GM12878 (cell line): ENCODE measurements at places on chromosomes 1 and 21.

DNA sequence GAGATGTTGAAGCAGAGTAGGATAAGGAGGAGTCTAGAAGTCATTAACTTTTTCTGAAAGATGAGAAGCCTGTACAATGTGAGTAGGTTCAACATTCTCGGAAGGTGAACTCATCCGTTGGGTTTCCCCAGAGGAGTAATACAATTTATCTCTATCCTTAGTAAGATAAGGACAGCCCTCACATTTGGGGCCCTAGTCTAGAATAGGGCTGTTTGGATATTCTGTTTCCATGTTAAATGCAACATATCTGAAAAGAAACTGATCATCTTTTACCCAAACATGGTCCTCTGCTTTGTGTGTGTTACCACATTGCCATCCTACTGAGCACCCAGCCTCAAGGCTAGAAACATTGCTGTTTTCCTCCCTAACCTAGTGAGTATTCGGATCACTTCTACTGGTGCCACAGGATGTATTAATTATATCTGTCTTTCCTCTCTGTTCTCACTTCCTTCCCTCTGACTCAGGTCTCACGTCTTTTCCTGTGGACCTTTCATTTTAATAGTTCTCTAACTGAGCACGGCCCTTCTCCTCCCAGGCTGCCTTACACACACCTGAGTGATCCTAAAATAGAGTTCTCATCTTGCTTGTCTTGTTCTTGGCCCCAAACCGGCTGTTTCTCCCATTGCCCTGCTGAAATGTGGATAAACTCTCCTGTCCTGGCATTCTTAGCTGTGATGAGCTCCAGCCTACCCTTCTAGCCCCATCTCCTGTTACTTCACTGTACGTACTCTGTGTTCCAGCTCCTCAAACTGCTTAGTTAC is 91.7 kb downstream of the CDC14A start:
- peak; percentile 42 for DNase-seq

DNA sequence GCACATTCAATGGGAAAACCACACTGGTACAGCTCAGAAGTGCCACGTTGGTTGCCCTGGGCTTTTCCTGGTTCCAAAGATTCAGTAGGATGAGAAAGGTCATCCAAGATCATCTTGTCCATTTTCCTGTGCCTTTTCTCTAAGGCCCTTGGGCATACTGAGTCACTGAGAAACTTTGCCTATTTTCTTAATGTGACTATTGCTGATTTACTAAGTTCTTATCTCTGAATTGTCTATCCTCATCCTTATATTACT is 57.2 kb upstream of the HSD17B7 start:
- DNase-seq: no peak

DNA sequence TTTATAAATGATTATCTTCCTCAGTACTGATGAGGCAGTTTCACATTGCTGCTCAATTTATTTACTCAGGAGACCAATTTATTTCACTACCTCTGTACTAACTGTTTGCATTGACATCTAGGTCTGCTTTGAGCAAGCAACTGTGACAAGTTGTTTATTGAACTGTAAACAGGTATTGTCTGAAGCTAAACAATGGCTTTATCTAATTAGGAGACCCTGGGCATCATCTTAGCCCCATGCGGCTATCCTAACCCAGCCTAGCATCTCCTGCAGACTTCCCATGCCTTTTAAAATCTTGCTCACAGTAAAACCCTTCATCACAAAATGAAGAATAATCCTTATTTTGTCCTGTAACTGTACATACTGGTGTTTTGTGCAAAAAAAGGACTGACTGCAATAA is 348.2 kb downstream of the RWDD3 start:
- no peak for DNase-seq

GRCh38 chr1:155709391-155709790 is 20.5 kb downstream of the DAP3 start:
- DNase-seq: no peak

- no peak for DNase-seq
Observed at GRCh38 chr1:181324797-181325616, 158.3 kb upstream of the CACNA1E start.

DNA sequence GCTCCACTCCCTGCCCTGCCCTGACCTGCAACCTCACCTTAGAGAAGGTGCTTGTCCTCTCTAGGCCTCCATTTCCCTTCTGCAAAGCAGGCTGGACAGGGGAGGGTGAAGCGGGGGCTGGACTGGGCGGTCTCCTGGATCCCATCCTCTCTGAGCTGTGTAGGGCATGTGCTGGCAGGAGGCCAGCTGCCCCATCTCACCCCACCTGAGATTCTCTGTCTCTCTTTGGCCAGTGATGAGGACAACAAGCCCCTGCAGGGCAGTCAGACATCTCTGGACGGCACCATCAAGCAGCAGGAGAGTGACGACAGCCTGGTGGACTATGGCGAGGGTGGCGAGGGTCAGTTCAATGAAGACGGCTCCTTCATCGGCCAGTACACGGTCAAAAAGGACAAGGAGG is 26.9 kb upstream of the CNTN2 start:
- DNase-seq: no peak

- no peak for DNase-seq
Observed at GRCh38 chr1:213457186-213457585, 406.1 kb downstream of the RPS6KC1 start.

- no peak for DNase-seq
Observed at GRCh38 chr1:10592373-10592772, 117.6 kb downstream of the PEX14 start.

DNA sequence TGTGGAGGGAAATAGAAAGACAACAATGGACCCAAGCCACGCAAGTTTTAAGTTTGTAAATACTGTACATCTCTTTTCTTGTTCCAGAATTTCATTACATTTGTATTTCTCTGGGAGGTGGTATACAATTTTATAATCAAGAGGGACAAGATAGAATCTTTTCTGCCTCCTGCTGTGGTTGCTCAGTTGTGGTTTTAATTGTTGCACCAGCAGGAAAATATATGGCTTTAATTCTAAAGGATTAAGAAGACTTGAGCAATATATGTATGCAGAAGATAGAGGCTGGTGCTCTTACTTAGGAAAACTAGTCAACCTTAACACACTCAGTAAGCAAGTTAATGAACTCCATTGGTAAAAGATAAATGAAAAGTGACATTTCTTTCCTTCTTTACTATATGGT is 19.8 kb upstream of the ASB17 start:
- DNase-seq: no peak
